ENCODE measurements at places on chromosomes 3 and 15. TPM values are rescaled to one million over a fixed set of nuclear protein-coding genes. Genes with fewer than 3 reads are reported as not detected.

GRCh38 chr3:24614359-24614758 is 119.7 kb upstream of the THRB start:
- DNase-seq = no peak
- no peak overlapping the region for H3K27ac ChIP-seq
- H3K4me3 ChIP-seq = no peak overlapping the region
- no peaks in the 10 kb centered on the region for H3K36me3 ChIP-seq

GRCh38 chr3:196976941-196977340 is 8.3 kb upstream of the PIGZ start:
- H3K27me3 ChIP-seq = peaks cover 19% of the 10 kb centered on the region
- DNase-seq = peak; percentile 34

DNA sequence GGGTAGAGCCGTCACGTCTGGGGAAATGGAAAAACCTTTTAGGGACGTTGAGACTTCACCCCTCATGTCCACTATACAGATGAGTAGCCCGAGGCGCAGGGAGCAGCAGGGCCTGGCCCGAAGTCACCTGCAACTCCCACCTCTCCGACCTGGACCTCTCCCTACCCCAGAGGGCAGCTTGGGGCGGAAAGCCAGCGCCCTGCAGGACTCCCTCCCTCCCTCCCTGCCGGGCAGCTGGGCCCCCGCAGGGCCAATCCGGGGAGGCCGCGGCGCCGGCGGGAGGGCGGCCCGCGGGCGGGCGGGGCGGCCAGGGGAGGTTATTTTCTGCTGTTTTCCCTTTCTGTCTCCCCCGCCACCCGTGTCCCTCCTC is 2.0 kb downstream of the WNT7A start:
- H3K4me1 ChIP-seq = peaks cover 3% of the 10 kb centered on the region
- no peaks in the 10 kb centered on the region for H3K36me3 ChIP-seq
- H3K27me3 ChIP-seq = peaks cover 61% of the 10 kb centered on the region
- no peak overlapping the region for H3K4me3 ChIP-seq
- DNase-seq = no peak

DNA sequence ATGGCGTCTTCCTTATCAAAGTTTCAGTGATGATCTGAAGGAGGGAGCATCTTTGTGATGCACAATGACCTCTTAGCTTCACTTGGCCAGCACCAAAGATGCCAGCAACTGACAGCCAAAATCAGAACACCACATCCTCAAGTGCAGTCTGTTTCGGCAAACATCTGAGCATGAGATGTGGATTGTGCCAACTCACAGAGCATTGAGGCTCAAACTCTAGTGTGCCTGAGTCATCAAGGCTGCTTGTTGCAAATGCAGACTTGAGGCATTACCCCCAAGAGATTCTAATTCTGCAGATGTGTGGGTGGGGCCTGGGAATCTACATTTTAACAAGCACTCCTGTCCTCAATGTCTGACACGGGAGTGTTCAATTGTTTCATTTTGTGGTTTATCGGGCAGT is 35.8 kb downstream of the ABHD5 start:
- H3K27me3 ChIP-seq = no peaks in the 10 kb centered on the region
- H3K4me1 ChIP-seq = no peaks in the 10 kb centered on the region
- DNase-seq = no peak

DNA sequence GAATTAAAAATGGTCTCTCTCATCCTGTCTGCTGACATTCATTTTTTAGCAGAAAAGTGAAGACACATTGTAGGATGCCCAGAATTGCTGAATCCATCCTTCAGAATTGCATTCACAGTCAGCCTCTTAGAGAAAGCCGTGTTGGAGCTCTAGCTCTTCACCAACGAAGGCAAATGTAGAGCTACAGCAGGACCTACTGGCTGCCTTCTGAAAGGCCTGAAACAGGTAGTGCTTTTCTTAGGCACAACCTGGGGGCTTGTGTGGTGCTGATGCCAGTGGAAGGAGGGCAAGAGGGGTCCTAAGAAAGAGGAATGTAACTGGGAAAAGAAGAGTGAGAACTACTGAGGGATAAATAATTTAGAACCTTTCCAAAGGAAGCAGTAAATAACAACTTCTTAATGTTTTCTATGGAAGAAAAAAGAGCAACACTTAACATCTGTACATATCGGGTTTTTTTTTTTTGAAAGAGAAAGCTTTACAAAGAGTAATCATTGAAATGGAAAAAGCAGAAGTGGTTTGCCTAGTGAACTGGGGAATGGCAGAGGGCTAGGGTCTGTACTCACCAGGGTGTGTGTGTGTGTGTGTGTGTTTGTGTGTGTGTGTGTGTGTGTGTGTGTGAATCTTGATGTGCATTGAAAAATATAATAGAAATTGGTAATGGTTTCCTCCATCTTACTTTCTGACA is 297.8 kb downstream of the SATB1 start:
- H3K4me3 ChIP-seq = no peak overlapping the region
- no peak overlapping the region for H3K27ac ChIP-seq
- H3K27me3 ChIP-seq = peaks cover 5% of the 10 kb centered on the region
- DNase-seq = no peak

DNA sequence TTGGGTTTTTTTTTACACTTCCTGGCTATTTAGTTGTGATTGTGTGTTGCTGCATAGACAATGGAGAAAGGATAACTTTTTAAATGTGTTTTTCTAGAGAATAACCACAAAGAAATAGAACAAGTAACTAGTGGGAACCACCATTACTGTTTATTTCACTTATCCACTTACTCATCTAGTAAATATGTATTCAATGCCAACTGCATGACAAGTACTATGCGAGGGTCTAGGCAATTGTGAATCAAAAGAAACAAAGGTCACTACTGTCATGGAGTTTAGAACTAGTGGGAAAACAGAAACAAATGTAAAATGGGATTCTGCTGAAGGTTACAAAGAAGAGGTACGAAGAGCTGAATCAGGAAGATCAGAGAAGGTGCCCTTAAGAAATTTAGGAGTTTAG is 600.9 kb upstream of the ROBO2 start:
- H3K27ac ChIP-seq = no peak overlapping the region
- no peak overlapping the region for H3K4me3 ChIP-seq
- H3K36me3 ChIP-seq = no peaks in the 10 kb centered on the region
- DNase-seq = no peak

- DNase-seq = no peak
- no peaks in the 10 kb centered on the region for H3K27me3 ChIP-seq
- H3K4me3 ChIP-seq = no peak overlapping the region
- no peak overlapping the region for H3K27ac ChIP-seq
Measured at GRCh38 chr3:52354676-52355075, 38.6 kb downstream of the DNAH1 start.

GRCh38 chr3:120147072-120147871 is 53.0 kb upstream of the GSK3B start:
- no peaks in the 10 kb centered on the region for H3K36me3 ChIP-seq
- no peak for DNase-seq
- no peak overlapping the region for H3K27ac ChIP-seq
- peaks cover 15% of the 10 kb centered on the region for H3K4me1 ChIP-seq
- no peak overlapping the region for H3K4me3 ChIP-seq

DNA sequence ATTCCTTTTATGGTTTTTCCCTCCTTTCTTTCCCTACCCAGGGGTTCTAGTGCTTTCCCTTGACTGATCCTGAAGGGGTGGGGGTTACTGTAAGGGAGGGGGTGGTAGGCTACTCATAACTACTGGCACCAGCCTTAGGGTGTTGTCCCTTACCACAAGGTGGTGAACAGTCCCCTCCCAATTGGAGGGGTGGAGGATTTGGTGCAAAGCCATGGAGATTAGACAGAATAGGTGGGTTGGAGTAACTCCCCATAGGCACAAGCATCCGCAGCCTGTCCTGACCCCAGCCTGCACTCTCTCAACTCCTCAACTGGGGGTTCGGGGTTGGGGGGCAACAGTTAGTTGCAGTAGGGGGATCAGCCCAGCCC is 2.6 kb upstream of the HYAL2 start:
- peaks cover 5% of the 10 kb centered on the region for H3K36me3 ChIP-seq
- no peak overlapping the region for H3K27ac ChIP-seq
- DNase-seq = no peak
- peaks cover 30% of the 10 kb centered on the region for H3K4me1 ChIP-seq

RAD54L2 gene
- 34.0 TPM for total RNA-seq

GRCh38 chr3:186048119-186048518 is 60.8 kb downstream of the ETV5 start:
- DNase-seq = no peak
- H3K4me1 ChIP-seq = no peaks in the 10 kb centered on the region
- H3K27ac ChIP-seq = no peak overlapping the region
- H3K4me3 ChIP-seq = no peak overlapping the region
- H3K27me3 ChIP-seq = peaks cover 75% of the 10 kb centered on the region
- no peaks in the 10 kb centered on the region for H3K36me3 ChIP-seq

Measured in activated CD8-positive, alpha-beta memory T cell treated with anti-CD3 and anti-CD28 coated beads, Interleukin-2, amount 10 ng/mL, durations not matched to agents 7 days and 5 days (primary cell).